NCI-H526 (cell line): ENCODE measurements at places on chromosomes 5 and 9.

DNA sequence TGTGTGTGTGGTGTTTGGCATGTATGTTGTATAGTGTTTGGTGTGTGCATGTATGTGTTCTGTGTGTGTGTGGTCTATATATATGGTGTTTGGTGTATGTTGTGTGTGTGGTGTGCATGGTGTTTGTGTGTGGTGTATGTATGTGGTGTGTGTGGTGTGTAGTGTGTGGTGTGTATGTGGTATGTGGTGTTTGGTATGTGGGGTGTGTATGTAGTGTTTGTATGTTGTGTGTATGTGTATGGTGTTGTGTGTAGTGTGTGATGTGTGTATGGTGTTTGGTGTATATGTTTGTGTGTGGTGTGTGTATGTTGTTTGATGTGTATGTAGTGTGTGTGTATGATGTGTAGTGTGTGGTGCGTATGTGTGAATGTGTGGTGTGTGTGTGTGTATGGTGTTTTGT is 78.8 kb downstream of the HMCN2 start:
- no peak for DNase-seq

DNA sequence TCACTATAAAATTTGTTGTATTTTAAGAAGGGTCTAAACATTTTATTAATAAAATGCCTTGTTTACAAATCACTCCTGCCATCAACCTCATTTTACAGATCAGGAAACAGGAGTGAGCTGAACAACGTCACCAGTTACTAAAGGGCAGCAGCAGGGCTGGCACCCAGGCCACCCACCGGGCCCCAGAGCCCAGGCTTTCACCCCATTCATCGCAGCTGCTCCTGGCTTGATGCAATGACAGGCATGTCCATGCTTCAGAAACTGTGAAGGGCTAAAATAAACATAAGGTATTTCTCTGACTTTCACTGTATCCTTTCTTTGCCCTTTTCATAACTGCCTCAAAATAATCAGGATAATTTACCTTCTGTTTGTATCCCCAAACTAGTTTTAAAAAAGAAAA is 18.1 kb downstream of the MED27 start:
- DNase-seq, result no peak

DNA sequence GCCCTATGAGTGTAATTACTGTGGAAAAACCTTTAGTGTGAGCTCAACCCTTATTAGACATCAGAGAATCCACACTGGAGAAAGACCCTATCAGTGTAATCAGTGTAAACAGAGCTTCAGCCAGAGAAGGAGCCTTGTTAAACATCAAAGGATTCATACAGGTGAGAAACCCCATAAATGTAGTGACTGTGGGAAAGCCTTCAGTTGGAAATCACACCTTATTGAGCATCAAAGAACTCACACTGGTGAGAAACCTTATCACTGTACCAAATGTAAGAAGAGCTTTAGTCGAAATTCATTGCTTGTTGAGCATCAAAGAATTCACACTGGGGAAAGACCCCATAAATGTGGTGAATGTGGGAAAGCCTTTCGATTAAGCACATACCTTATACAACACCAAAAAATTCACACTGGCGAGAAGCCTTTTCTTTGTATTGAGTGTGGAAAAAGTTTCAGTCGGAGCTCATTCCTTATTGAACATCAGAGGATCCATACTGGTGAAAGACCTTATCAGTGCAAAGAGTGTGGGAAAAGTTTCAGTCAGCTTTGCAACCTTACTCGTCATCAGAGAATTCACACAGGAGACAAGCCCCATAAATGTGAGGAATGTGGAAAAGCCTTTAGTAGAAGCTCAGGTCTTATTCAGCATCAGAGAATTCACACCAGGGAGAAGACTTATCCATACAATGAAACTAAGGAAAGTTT is 9.9 kb downstream of the ZNF189 start:
- no peak for DNase-seq

- DNase-seq, result no peak
Observed at GRCh38 chr9:91208837-91209236, 152.9 kb downstream of the AUH start.

- DNase-seq, result no peak
Observed at GRCh38 chr9:109474170-109474569, 23.9 kb downstream of the PTPN3 start.

- no peak for DNase-seq
Observed at GRCh38 chr9:114889802-114890224, 40.6 kb downstream of the TNFSF8 start.

- no peak for DNase-seq
Observed at GRCh38 chr5:94808497-94808896, 190.0 kb downstream of the SLF1 start.

- DNase-seq, result no peak
Observed at GRCh38 chr9:32180597-32180996, 203.8 kb upstream of the ACO1 start.

- no peak for DNase-seq
Observed at GRCh38 chr5:50328193-50328729, 112.8 kb downstream of the EMB start.

DNA sequence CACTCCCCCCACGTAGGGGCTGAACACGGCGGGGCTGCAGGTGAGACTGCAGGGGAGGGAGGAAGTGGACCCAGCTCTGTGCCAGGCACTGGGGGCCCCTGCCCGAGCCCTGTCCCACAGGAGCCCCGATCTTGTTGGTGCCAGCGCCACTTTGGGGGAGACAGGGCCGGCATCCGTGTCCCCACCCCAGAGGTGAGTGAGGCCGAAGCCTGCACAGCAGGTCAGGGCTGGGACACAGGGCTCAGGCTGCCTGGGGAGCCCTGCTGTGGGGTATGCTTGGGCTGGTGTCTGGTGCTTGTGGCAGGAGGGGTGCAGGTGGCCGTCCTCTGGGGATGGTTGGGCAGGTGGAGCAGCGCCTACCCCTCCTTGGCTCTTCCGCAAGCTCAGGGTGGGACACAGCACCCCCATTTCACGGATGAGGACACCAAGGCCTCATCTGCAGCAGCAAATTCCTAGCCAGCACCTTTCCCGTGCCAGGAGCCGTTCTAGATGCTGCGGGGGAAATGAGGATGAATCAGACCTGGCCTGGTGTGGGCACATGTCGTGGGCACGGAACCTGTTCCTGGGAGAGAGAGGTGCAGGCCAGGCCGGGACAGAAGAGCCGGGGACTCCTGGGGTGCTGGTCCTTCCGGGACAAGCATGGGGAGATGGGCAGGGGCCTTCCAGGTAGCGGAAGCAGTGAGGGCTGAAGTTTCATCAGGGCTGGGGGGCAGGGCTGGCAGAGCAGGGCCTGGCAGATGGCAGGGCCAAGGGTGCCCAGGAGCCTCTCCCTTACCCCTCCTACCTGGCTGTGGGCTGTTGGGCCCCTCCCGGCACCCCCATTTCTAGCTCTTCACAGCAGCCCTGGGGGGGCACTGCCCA is 35.2 kb downstream of the KCNT1 start:
- no peak for DNase-seq

DNA sequence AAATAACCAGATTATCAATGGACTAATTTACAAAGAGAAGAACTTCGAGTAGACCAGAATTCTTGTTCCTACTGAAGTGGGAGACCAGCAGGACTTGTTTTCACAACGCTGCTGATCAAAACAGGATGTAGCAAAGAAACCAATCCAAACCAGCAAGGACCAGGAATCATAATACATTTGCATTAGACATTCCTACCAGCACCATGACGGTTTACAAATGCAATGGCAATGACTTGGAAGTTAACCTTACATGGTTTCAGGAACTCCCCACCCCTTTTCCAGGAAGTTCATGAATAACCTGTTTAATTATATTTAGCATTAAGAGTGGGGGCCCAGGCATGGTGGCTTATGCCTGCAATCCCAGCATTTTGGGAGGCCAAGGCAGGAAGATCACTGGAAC is 100.0 kb downstream of the LPAR1 start:
- no peak for DNase-seq

GRCh38 chr5:173429489-173430150 is 101.4 kb upstream of the STC2 start:
- no peak for DNase-seq

DNA sequence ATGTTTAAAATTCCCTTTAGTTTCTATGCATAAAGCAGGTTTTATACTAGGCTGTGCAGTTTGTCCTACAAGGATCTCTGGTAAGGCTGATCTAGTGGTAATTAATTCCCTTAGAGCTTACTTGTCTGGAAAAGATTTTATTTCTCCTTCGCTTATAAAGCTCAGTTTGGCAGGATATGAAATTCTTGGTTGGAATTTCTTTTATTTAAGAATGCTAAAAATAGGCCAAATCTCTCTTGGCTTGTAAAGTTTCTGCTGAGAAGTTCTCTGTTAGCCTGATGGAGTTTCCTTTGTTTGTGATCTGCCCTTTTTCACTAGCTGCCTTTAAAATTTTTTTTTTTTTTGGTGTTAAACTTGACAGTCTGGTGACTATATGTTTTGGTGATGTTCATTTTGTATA is 237.1 kb upstream of the TLE4 start:
- DNase-seq, result no peak

DNA sequence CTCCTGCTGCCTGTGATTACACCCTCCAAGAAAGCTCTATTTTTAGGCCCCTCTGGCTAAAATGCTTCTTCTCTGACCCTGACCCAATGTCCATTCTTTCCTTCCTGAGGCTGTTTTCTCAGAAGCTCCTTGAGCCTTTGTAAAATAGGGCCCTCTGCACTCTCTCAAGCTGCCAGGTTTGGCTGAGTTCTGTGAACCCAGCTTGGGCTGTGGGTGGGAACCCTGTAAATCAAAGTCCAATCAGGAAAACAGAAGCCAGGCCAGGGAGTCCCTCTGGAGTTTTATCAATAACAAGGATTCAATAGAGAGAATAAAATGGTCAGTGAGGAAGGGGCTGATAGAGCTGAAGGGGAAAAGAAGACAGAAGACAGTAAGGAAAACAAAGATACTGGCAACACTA is 43.7 kb upstream of the ERCC6L2 start:
- no peak for DNase-seq
